Left hindlimb (tissue), 1 donor: ENCODE measurements at places on chromosomes 16 and 17.
A peak's percentile ranks its signal among the peaks of the same experiment; 100 is the strongest.

DNA sequence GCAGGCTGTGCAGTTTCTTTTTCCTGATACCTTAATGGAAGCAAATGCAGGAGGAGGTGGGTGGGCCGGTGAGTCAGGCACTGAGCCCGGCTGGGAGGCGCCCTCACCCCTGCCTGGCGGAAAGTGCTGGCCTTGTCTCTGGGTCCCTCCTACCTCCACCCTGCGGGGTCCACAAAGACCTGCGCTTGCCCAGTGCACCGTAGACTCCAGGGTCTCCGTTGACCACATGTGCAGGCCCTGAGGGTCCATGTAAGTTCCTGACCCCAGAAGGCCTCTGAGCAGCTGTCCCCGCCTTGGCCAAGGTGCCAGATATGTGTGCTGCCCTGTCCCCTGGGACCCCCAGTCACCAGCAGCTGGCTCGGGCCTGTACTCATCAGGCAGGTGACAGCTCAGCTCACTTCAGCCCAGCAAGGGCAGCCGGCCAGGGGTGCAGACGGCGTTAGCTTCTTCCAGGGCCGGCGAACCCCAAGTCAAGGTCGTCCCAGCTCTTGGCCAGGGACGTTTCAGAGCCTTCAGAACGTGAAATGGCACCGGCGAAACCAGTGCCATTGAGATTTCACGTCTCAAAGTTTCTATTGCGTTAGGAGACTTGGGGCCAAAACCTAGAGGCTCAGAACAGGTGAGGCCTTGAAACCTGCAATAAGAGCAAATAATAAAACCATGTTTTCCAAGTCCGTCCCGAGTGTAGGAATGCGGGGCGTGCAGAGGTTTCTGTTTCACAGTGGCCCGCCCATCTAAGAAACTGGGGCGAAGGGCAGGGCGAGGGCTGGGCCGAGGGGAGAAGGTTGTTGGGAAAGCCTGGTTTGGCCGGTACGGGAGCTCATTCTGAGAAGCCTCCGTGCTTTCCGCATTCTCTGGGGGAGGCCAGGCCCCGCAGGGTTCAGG is 12.1 kb downstream of the METRNL start:
- DNase-seq = no peak

DNA sequence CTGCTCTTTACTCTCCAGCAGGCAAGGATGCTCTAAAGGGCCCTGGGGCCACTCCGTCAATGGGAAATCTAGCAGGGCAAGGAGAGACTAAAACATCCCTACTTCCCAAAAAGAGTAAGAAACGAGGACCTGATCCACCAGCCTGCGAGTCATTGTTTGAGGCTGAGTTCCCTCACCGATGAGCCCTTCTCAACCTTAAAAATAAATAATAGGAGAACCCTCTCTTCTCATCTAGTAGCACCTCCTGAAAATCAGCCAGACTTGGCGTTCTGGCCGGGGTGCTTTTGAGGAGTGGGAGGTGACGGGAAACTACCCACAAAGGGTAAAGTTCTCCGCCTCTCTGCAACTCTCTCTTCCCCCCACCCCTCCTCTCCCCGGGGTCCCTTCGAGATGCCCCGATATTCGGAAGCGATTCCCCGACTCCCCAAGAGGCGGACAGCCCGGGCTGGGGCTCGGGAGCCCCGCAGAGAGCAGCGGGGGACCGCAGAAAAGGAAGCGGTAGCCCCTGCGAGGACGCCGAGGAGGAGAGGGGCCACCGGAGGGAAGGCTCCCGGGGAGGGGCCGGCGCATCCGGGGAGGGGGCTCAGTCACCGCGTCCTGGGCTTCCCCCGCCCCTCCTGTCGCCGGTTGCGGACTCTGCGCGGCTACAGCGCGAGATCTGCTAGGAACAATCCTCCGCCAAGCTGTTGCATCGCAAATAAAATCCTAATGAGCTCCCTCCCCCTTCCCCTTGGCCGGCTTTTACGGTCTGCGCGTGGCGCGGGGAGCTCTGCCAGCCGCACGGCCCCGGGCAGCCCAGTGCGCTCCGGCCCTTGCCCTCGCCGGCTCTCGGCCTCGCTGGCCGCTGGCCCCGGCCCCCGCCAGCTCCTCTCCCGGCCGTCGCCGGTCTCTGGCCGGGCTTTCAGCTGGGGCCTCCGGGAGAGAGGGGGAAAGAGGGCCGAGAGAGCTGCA is 1.3 kb downstream of the HOXB9 start:
- no peak for DNase-seq

GRCh38 chr17:17356931-17357270 is 53.7 kb downstream of the NT5M start:
- no peak for DNase-seq

GRCh38 chr16:9126609-9127008 is 35.2 kb downstream of the HAPSTR1 start:
- no peak for DNase-seq

DNA sequence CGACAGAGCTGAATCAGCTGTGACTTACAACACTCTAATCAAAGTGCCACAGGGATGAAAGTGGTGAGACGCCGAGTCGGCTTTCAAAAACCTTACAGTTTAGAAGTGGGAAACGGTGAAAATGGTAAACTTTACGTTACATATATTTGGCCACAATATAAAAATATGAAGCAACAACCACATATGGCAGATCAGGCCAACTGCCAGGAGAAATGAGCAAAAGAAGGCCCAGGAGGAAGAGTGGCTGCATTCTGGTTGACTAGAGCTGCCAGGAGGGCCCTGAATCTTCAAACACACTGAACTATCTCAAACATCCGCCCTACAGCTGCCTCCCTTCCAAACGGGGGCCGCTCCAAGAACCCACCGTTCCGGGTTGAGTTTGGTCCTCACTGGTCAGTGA is 56.3 kb downstream of the MRM3 start:
- DNase-seq = no peak

DNA sequence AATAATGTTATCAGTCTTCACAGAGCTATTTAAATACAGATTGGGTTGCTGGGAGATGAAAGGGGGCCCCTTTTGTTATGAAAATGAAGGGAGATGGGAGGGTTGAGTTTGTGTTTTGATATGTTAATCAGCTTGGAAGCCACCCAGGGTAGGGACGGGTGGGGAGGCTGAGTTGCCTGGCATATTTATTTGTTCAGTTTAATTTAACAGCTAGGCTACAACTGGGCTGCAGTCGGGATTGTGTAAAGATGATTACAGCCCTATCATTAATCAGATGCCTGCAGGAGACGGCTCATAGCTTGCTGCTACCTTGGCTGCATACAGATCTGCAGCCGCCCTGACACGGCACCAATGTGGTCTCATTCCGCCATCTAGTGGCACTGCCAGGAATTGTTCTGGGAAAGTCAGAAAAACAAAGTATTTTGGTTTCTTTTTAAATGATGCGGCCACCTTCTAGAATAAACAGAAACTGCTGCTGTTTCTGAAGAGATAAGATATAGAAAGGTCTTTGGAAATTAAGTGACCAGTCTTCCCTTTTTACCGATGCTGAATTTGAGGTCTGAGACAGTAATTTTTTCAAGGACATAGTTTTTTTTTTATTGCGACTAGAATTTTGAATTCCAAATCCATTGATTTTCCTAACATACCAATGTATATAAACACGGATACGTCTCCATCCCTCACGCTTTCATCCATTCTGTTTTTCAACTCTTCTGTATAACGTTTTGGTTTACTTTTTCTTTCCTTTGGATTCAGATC is 458.0 kb upstream of the ASIC2 start:
- peak; percentile 53 for DNase-seq

- DNase-seq = no peak
These were observed 505.8 kb upstream of the ERCC4 start for GRCh38 chr16:13414154-13414553.

DNA sequence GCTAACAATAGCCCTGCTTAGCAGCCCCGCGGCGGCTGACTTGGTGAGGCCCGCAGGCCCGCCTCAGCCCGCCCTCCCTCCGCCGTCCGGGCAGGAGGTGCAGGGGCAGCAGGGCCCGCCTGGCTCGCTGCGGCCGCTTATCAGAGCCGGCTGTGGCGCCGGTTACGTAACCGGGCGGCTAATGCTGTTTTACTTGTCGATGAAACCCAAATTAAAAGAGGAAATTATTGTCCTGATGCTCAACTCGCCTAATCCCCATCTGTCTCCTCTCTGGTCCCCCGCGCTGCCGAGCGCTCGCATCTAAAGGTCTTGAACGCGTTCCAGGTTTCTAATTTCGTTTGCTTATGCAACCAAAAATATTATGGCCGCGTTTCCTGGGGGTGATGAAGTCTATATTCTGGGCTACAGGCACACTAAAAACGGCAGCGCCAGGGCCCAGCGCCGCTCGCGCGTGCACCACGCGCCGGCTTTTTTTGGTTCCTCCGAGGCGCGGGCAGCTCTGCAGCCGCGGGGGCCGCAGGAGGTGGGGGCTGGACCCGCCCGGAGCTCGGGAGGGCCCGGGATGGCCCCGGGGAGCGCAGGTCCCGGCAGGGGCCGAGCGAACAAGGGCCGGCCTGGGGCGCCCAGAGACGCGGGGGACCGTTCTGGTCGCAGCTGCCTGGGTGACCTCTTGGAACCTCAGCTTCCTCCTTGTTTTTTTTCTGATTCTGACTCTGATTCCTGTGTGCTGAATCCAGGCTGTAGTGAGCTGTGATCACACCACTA is 65.2 kb upstream of the TOB1 start:
- DNase-seq = peak; percentile 81

- no peak for DNase-seq
These were observed 6.2 kb downstream of the TMEM97 start for GRCh38 chr17:28325211-28325610.

GRCh38 chr16:7509963-7510601 is 177.4 kb downstream of the RBFOX1 start:
- peak; percentile 32 for DNase-seq

- no peak for DNase-seq
These were observed 607.5 kb downstream of the TOX3 start for GRCh38 chr16:51939378-51939871.

GRCh38 chr16:88736088-88736487 is 29.8 kb downstream of the CTU2 start:
- DNase-seq = no peak

GRCh38 chr17:78759969-78760352 is 22.1 kb downstream of the CYTH1 start:
- DNase-seq = no peak

- no peak for DNase-seq
These were observed 13.9 kb downstream of the TOP3A start for GRCh38 chr17:18300725-18301480.

- DNase-seq = no peak
These were observed 34.6 kb downstream of the OTOA start for GRCh38 chr16:21698169-21699032.

- no peak for DNase-seq
These were observed 19.0 kb downstream of the PIK3R5 start for GRCh38 chr17:8946476-8946875.

DNA sequence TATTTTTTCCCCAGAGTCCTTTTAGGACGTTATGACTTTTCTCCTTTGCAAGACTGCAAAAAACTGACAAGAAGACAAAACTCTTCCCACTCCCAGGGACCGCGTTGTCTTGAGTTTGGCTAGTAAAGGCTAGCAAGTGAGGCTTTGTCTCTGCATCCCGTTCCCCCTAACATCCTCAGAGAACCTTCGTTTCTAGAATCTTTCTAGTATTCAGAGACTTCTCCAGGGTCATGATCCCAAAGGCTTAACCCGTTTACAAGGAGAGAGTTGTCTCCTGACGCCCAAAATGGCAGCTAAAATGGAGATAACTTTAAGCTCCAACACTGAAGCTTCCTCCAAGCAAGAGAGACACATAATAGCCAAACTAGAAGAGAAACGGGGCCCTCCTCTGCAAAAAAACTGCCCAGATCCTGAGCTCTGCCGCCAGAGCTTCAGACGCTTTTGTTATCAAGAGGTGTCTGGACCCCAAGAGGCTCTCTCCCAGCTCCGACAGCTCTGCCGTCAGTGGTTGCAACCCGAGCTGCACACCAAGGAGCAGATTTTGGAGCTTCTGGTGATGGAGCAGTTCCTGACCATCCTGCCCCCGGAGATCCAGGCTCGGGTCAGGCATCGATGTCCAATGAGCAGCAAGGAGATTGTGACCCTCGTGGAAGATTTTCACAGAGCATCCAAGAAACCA is 843 bp downstream of the ZNF174 start:
- no peak for DNase-seq

DNA sequence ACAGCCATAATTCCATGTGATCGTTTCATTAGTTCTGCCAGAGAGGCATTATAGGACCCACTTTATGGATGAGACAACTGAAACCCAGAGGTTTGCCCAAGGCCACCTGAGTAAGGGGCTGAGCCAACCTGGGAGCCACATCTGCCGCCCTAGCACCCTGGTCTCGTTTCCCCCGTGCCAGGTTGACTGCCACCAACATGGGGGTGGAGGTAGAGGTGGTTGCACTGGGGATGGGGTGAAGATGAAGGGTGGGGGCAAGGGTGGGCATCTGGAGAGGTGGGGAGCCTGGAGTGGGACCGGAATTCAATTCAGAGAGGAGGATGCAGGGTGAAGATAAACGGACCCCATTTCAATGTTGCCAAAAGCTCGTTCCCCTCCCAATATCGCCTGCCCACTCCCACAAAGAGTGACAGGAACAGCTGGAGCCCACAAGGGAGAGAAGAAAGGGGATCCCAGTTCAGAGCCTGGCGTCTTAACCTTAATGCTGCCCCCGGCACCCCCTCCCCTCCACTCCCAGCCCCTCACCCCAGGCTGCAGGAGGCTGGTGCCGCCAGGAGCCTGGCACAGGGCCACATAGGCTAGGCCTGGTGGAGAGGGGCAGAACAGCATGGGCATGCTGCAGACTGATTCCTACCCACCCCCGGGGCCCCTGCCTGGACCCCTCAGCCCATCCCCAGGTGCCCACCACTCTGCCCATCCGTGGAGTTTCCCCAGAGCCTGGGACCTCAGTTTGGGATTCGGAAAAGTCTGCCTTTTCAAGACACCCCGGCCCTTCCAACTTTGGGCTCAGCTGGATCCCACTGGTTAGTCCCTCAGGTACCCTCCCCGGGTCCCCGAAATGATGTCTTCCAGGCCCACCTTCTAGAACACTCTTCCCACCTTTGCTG is 29.6 kb downstream of the NGFR start:
- no peak for DNase-seq

- peak; percentile 37 for DNase-seq
These were observed 24.0 kb downstream of the CCR7 start for GRCh38 chr17:40541060-40541872.

DNA sequence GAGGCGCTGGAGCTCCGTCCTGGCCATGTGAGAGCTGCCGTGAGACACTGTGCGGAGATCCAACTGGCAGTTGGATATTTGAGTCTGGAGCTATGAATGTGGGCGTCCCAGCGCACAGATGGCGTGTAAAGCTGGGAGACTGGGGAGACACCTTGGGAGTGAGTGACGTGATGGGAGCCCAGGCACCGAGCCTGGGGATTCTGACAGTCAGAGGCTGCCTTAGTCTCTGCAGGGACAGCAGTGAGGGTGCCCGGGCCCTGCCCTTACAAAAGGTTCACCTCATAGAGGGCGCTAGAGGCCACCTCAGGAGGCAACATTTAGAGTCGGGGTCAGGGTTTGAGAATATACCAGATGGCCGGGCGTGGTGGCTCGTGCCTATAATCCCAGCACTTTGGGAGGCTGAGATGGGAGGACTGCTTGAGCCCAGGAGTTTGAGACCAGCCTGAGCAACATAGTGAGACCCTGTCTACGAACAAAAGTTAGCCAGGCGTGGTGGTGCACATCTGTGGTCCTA is 194.1 kb upstream of the GSE1 start:
- no peak for DNase-seq

- DNase-seq = no peak
These were observed 373 bp downstream of the CMC2 start for GRCh38 chr16:81006211-81006812.

GRCh38 chr16:87593710-87594258 is 8.5 kb upstream of the JPH3 start:
- DNase-seq = no peak

- no peak for DNase-seq
These were observed 130.9 kb downstream of the RAB11FIP4 start for GRCh38 chr17:31522284-31522931.

- no peak for DNase-seq
These were observed 188.5 kb upstream of the C17orf78 start for GRCh38 chr17:37187262-37187661.
